Aorta (tissue), 5 donors: ENCODE measurements at places on chromosomes 7 and 10. TPM values are rescaled to one million over a fixed set of nuclear protein-coding genes. Genes with fewer than 3 reads are reported as not detected.

The PAPOLB gene
- total RNA-seq: 0.26 TPM

The BMPR1A gene
- 120 TPM for total RNA-seq

The OPALIN gene
- total RNA-seq: not detected

The MRPL43 gene
- total RNA-seq: 38.9 TPM

DNA sequence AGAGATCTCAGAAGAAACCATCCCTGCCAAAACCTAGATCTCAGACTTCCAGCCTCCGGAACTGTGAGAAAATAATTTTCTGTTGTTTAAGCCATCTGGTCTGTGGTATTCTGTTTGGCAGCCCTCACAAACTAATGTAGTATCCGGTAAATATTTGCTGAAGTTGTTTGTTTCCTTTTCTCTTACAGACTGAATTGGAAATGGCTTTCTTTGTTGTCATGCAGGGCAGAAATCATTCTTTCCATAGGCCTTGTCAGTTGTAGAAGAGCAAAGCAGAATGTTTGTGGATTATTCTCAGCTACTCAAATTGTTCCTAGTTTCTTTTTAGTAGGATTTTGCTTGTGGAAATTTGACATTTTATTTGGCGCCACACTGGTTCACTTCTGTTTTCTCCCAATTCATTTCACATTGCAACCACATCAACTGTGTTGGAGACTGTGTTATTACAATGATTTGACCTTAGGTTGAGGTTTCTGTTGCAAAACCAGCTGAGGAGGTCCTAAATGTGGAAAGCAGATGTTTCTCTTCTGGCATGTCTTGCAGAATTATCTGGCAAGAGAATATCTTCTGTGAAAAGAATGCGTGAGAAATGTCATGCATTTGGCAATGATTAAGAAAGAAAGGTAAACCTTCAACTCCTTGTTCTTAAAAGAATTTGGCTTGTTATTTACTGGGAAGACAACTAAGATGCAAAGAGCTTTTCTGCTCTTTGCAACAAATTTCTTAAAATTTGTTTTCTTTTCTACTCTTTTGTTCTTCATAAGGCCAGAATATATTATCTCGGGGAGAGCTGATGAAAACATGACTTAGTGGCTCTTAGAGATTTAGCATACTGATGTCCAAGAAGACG lies 25.8 kb downstream of the ACTA2 start:
- DNase-seq: no peak

DNA sequence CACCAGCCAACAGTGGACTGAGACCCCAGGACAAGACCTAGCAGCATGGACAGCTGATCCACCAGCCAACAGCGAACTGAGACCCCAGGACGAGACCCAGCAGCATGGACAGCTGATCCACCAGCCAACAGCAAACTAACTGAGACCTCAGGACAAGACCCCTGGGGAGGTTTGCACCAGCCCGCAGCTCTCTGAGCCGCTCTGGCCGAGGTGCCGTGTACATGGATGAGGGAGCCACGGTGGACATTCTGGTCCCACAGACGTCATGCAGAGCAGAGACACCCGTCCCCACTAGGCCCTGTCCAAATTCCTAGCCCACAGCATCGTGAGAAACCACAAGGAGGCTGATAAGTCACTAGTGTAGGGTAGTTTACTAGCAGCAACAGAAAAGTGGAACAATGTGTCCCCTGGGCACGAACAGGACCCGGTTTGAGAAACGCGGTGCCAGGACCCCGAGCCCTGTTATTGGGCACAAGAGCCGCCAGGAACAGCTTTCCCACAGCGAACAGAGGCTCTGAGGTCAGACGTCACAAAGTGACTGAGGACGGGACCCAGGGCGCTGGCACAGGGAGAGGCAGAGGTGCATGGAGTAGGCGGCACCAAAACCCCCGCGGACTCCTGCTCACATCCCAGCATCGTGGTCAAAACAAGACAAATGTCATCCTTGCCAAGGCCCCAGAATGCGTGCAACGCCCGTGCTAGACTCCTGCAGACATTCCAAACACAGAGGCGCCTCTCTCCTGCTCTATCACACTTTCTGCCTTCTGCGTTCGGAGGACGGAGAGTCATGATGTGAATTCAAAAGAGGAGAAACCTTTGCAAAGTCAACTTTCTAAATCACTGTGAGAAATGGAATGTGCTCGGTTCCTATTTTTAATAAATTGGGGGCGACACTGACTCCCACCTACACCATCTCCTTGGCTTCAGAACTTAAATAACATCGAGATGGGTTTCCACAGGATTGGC lies 8.1 kb downstream of the STK32C start:
- DNase-seq: peak; percentile 43

DNA sequence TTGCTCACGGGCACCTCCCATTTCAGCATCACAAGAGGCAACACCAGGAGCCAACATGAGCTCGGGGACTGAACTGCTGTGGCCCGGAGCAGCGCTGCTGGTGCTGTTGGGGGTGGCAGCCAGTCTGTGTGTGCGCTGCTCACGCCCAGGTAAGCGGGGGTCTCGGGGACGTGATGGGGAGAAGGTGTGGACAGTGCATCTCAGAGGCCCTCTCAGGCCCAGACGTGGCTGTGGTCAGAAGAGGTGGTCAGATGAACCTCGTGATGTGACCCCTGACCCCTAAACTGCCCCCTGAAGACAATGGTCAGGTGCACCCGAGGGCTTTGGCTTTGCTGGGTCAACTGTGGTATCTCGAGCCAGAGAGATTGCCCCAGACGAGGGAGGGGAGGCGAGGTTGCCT lies 6.1 kb downstream of the LAT2 start:
- peak; percentile 37 for DNase-seq

DNA sequence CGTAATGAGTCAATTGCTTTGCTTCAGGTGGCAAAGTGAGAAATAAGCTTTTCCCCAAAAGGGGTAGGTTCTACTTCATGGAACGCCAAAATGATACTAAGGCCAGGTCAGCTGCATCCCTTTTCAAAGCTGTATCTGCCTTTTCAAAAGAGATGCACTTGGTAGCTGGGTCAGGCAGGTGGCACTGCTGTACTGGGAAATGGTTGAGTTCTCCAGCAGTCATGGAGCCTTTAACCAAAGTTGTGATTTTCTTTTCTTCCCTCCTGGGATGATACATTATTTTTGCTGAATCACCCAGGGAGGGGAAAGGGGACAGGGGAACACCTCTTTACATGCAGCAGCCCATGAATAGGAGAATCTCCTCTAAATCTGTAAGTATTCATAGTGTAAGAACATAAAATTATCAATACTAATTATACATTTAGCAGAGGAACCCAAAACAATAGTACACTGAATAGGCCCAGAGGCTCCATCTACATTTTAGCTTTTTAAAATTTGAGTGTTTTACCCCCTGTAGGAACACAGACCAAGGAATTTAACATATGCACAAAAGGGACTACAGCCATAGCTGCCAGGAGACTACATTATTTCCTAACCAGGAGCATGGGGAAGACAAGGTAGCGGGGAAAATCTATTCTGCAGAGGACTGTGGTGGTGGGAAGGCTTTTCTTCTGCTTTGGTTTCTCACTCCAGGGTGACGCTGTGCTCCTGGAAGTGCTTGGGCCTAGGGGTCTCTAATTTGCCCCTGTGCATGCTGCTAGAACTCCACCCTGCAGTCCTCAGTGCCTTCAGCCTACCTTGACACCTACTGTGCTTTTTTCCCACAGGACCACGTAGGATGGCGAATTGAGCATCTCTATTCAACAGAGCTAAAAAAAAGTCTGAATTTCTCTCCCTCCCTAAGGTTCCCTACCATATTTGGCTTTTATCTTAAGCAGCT lies 6.4 kb upstream of the GPR22 start:
- DNase-seq: no peak

- no peak for DNase-seq
Observed at GRCh38 chr10:27815261-27815660, 69.6 kb upstream of the MKX start.

GRCh38 chr10:123229927-123230630 lies 75.9 kb downstream of the BUB3 start:
- no peak for DNase-seq

GRCh38 chr10:101226491-101227428 lies 2.5 kb downstream of the LBX1 start:
- DNase-seq: no peak
